Tracheal epithelial cell (primary cell): ENCODE measurements at places on chromosomes 3 and 15. TPM values are rescaled to one million over a fixed set of nuclear protein-coding genes. Genes with fewer than 3 reads are reported as not detected.

The EPHA6 gene
- 0.24 TPM in 1 of 2 replicates, not detected in the other for total RNA-seq

The RAB6B gene
- total RNA-seq, result under 0.01 and 0.96 TPM in 2 replicates

The FYCO1 gene
- total RNA-seq, result 10.4 and 12.5 TPM in 2 replicates

The SLC12A8 gene
- total RNA-seq, result 20.7 and 28.7 TPM in 2 replicates

The TP63 gene
- total RNA-seq, result 73.3 and 129 TPM in 2 replicates

The RYR3 gene
- under 0.01 and 0.21 TPM in 2 replicates for total RNA-seq

The GATM gene
- total RNA-seq, result 2.6 and 4.1 TPM in 2 replicates

The CIB2 gene
- total RNA-seq, result 3.9 and 4.7 TPM in 2 replicates
